Pons (tissue), 1 donor: ENCODE measurements at places on chromosomes 12 and 14.

- no peak for DNase-seq
Measured at GRCh38 chr12:1593174-1594005, 991 bp downstream of the FBXL14 start.

GRCh38 chr12:117076410-117077372 lies 22.5 kb downstream of the TESC start:
- no peak for DNase-seq

GRCh38 chr12:38906482-38907200 lies 1.2 kb upstream of the CPNE8 start:
- peak; percentile 77 for DNase-seq

DNA sequence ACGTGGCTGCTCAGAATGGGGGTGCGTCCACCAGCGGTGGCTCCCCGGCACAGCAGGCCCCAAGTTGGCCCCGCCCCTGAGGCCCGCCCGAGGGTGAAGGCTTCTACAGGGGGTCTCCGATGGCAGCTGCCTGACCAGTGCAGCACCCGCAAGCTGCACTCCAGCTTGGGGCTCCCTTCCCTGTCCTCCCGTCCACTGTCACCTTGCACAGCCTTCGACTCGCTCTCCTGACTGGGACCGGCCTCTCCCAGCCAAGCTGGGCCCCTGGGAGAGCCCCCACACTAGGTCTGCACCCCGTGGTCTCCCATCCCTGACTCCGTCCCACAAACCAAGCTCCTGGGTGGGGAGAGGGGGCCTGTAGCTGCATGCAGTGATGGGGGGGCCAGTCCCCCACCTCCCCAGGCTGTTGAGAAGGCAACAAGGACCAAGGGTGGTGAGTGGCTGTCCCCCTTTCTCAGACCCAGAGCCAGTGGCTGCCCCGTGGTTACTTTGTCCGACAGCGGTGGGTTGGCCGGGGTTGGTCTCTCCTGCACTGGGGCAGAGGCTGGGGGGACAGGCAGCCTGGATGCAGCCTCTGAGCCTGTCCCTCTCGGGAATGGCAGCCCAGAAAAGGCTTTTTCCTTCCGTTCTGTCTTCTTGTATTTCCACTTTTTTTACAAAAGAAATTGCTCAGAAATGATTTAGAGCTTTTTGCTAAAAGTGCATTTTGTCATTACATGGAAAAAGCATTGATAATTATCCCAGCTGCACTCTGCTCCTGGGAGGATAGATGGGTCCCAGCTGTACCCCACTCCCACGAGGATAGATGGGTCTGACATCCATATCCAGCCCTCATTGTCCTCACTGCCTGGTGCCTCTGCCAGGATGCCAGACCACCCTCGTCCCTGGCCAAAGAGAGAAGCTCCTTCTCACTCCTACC lies 217.0 kb downstream of the KIF26A start:
- DNase-seq, result no peak

- DNase-seq, result no peak
Measured at GRCh38 chr12:89414851-89415250, 62.5 kb upstream of the DUSP6 start.

GRCh38 chr12:1350934-1351240 lies 243.5 kb downstream of the FBXL14 start:
- DNase-seq, result no peak

DNA sequence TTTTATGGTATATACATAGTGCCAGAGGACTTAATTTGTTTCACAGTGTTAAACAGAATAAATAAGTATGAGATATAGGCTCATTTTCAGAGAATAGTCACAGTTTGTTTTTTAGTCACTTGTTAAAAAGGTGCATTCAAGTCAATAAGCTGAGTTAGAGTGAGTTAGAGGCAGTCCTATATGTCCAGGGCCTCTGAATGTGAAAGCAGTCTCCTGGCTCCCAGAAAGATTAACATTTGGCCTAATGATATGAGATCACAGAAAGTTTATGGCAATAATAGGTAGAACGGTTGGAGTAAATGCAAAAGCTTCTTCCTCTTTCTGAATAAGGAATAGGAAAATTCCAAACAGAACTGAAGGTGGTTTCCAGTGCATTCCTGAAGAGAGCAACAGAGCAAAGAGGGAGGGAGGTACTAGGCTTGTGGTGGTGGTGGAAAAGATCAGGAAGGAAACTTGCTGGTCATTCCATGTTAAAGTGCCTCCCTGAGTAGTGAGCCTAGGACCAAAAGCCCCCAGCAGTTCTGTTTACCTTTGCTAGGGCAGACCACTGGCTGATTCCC lies 54.4 kb downstream of the SLC38A4 start:
- DNase-seq, result no peak

DNA sequence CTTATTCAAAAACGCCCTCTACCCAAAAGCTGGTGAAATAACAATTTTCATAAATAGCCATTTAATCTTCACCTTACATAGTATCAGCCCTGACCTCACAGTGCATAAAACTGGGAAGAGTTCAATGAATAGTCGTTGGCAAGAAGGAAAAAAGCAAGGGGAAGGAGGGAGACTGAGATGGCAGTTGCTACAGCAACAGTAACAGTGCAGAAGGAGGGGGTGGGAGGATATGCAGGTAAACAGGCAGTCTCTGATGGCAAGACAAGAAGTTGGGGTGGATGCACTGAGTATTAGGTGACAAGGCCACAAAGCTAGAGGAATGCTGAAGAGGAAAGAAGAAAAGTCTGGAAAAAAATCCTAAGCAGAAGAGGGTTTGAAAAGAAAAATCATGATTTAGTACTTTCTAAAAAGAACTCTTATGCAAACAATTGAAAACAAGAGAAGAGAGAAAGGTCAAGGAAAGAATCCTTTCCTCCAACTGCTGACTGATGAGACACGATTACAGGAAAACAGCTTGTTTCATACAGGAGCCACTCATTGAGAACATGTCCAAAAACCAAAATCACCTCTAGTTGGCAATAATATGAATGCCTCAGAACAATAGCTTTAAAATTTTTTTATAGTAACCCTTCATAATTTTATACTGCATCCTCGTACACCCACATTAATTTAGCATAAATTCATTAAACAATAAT lies 56.0 kb downstream of the DCAF5 start:
- DNase-seq, result no peak

- DNase-seq, result no peak
Measured at GRCh38 chr14:22300646-22301045, 288.4 kb downstream of the DAD1 start.

- DNase-seq, result no peak
Measured at GRCh38 chr14:24075485-24076301, 4.3 kb downstream of the CPNE6 start.
